A375 (cell line): ENCODE measurements at places on chromosomes 5 and 9. TPM values are rescaled to one million over a fixed set of nuclear protein-coding genes. Genes with fewer than 3 reads are reported as not detected.

Gene IGFBPL1
- not detected in 2 replicates for total RNA-seq

Gene TEK
- total RNA-seq, result 0.16 and 0.30 TPM in 2 replicates

Gene ATOX1
- total RNA-seq, result 160 and 164 TPM in 2 replicates

Gene CYLC2
- not detected in 2 replicates for total RNA-seq

Gene ZSWIM6
- total RNA-seq, result 5.7 and 7.1 TPM in 2 replicates

Gene SLC27A6
- total RNA-seq, result 0.16 and 0.26 TPM in 2 replicates

Gene COL5A1
- total RNA-seq, result 11.1 and 11.7 TPM in 2 replicates

Gene SLC6A3
- not detected in 2 replicates for total RNA-seq

Gene IL9
- total RNA-seq, result not detected in 2 replicates

Gene LCN1
- not detected in 2 replicates for total RNA-seq
